ENCODE measurements at places on chromosomes 3 and 15.

- DNase-seq = no peak
Observed at GRCh38 chr3:159929171-159930141, 59.2 kb upstream of the IL12A start.

DNA sequence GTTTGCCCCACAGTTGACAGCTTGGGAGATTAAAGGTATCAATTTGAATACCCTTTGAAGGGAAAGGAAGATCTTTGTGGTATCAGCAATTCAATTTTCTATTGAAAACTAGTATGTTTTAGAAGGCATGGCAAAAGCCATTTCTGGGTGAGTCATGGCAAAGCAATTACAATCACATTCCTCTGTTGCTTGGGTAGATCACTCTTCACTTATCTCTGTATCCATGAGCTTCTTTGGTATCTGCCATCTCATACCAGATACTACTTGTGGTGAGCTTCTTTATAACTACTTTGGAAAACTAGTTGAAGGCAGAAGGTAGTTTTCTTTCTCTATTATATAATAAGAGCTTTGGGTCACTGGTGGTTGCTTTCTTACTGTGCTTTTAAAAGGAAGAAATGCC, 28.3 kb upstream of the LSAMP start:
- DNase-seq = no peak

DNA sequence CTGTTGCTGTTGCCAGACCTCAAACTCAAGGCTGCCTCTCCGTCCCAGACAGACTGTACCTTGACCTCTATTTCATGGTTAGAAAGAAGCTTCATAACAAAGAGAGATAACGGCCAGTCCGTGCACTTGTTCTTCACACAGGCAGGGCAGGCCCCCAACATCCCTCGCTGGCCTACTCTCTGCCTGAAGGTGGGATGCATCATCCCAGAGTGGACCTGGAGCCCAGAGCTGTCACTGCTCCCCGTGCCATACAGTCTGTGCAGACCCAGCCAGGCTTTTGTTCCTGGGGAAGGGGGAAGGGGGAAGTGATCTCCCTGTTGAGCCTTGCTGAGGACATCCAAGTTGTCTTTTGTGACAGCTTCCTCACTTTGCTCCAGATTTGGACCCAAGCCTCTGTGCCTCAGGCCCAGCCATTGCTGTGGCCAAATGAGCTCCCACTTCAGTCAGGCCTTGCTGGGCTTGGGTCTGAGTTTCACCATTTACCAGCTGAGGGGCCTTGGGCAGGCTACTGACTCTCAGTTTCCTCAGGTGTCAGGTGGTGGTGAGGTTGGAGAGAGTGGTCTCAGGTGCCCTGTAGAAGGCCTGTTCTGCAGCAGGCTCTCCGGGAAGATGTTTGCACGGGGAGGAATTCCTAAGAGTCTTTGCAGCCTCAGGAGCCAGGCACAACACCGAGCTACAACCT, 141.6 kb downstream of the DNAJB8 start:
- DNase-seq = no peak

DNA sequence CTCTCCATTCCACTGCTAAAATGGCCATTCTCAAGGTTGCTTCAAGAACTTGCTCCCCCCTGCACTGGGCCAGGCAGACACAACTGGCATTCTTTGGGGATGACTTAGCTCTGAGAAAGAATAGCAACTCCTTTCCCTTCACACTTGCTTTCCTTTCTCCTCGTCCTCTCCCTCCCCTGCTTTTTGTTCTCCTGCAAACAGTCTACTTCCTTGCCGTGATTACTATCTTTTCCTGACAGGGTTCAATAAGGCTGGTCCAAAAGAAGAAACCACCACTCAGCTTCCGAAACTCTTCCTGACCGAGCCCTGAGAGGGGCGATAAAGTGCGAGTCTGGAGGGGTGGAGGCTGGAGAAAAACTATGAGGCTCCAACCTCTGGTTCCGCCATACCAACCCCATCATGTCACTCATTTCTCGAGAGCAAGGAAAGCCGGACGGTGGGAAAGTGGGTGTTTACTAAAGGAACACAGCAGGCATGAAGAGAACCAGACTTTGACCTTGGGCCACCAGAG, 5.0 kb downstream of the AMOTL2 start:
- DNase-seq = no peak

- DNase-seq = no peak
Observed at GRCh38 chr3:154301561-154301960, 22.7 kb downstream of the DHX36 start.

DNA sequence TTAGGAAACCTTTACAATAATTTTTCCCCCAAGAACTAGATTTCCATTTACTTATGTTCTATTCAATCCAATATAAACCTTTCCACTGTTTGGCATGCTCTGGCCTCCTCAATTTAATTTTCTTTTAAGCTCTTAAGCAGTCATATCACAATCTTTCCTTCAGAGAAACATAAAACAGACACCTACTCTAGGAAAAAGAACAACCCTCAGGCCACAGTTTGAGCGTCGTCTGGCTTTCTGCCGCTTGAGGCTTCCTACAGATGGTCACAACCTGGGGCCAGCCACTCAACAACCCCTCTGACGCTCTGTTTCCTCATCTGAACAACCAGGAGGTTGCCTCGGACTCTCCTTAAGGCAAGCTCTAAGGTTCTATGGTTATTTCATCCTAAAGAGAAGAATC, 143.3 kb downstream of the ADAMTS17 start:
- DNase-seq = no peak

DNA sequence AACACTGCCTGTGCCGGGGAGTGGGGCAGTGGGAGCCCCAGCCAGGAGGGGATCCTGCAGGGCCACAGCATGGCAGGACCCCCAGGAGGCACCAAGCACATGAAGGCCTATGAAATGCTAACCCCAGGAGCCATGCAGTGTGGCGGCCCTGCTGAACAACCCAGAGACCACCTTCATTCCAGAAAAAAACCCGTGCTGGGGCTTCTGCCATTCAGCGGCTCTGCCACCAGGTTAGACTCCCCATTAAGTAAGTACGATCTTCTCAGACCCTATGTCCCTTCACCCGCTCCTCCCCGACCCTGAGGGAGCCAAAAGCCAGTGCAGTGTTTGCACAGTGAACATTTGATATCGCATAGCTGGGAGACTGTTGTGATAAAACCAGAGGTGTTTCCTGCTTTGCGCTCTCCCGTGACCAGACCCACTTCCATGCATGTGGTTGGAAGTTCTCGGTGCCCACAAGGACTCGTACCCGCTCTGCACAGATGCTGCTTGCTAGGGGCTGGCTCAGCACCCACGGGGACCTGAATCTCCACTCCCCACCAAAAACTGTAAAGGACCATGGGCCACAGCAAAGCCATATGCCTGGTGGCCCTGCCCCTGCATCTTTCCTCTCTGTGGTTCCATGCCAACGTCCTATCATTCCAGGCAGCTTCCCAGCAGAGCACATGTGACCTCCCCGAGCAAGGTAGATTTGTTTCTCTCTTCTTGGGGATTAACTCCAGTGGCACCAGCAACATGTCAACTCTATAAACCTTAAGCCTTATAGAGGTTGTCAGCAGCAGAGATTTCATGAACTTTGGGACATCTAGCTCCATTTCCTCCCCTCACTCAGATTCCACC, 5.3 kb downstream of the PLA2G4D start:
- no peak for DNase-seq

- DNase-seq = no peak
Observed at GRCh38 chr3:60652829-60653228, 598.4 kb downstream of the FHIT start.

DNA sequence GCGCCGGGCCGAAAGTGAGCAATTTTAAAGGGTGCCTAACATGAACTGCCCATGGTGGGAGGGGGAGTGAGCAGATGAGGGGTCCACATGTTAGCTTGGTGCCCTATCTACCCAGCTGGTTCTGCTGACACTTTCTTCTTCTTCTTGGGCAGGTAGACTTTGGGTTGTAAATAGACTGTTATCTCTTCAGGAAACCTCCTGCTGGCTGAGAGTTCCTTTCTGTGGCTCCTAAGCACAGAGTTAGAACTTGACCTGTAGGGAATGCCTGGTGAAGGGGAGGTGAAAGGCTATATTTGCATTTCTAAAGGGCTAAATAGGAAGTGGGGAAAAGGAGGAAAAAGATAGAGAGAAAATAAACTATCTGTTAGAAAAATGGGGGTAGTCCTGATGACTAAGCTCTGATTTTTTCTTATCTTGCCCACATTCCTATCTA, 521.4 kb upstream of the TGFBR2 start:
- DNase-seq = no peak

DNA sequence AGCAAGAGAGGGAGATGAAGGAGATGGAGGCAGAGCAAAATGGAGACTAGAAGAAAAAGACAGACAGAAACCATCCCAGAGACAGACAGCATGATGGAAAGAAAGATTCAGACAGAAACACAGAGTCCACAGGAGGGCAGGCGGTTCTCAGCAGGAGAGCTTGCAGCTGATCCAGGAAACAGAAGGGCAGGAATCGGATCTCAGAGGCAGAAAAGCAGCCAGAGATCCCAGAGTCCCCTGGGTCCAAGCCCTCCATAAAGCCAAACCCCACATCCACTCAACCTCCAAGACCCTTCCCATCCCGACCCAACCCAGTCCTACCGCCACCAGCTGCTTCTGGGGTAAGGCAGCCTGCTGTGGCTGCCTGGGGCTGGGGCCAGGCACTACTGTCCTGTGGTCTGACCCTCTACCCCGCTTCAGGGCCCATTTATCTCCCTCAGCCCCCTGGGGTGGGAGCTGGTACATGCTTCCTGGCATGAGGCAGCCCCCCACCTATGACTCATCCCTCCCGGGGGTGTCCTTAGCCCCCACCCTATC, at the start of gene UCN2:
Gene UCN2 (minus strand): TSS at position 400 of the 537 bp plus-strand sequence. CDS start 657 bp downstream, outside the sequence.
- no peak for DNase-seq

DNA sequence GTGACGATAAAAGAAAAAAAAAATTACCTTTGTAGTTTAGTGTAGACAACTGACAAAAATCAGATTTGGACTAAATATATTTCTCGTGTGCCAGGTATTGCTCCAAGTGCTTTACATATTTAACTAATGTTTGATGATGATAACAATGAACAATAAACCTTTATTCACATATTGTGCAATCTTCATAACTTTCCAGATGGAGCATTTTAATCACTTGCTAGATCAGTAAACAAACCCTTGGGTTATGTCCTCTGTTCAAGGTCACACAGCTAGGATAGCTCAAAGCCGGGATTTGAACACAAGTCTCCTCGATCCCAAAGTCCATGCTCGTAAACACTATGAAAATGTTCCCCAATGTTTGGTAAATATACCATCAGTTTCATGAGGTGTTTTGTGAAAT, 14.5 kb downstream of the NCEH1 start:
- no peak for DNase-seq

GRCh38 chr15:71807125-71807629, 3.2 kb upstream of the NR2E3 start:
- DNase-seq = no peak

- DNase-seq = no peak
Observed at GRCh38 chr3:171183042-171183441, 156.5 kb upstream of the SLC2A2 start.

GRCh38 chr15:71476823-71477222, 333.5 kb upstream of the NR2E3 start:
- no peak for DNase-seq

GRCh38 chr3:14412831-14413380, 10.5 kb downstream of the SLC6A6 start:
- DNase-seq = no peak
